A172 (cell line): ENCODE measurements at places on chromosomes 6 and 20. TPM values are rescaled to one million over a fixed set of nuclear protein-coding genes. Genes with fewer than 3 reads are reported as not detected.

The BTBD9 gene
- 6.9 and 8.9 TPM in 2 replicates for total RNA-seq

DNA sequence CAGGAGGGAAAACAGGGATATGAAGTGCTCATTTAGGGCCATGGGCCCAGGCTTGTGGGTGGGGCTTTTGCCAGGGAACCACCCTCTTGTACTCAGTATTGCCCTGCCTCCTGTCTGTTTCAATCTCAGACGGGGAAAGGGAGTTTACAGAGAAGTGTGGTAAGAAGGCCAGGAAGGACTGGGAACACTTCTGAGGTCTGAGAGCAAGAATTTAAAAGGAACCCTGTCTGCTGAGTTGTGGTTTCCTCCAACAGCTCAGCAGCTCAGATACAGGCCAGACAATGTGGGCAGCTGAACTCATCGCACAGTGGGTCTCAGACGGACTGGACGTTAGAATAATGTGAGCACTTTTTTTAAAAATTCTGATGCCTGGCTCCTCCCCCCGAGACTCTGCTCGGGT is 354.1 kb upstream of the ARID1B start:
- DNase-seq = no peak

The GPR63 gene
- 0.07 TPM in 1 of 2 replicates, not detected in the other for total RNA-seq

DNA sequence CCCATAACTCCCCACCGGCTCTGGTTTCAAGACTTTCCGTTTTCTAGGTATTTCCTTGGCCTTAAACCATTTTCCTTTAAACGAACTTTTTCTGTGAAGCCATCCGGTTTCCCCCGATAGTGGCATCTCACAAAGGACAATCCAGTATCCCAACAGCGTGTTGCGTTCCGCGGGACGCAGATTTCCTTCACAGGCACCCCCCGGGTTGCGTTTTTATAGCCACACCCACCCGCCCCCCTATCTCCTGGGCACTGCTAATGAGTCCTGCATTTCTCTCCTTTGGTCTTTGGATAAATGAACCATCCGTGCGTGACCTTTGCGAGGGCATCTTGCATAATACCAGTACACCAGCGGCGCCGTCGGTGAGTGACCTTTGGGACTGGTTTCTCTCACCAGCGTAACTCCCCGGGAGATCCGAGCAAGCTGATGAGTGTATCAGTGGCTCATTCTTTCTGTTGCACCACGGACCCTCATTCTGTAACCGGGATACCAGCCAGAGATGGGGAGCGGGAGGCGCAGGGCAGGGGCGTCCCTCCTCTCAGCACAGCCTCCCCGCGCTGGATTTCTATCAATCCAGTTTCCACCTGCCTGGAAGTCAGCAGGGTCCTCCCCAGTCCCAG is 586 bp upstream of the NQO2 start:
- DNase-seq = peak; percentile 82
